Upper lobe of left lung (tissue), 6 donors: ENCODE measurements at places on chromosomes 7 and 10.

GRCh38 chr10:3746634-3747033 is 38.4 kb downstream of the KLF6 start:
- DNase-seq, result no peak

DNA sequence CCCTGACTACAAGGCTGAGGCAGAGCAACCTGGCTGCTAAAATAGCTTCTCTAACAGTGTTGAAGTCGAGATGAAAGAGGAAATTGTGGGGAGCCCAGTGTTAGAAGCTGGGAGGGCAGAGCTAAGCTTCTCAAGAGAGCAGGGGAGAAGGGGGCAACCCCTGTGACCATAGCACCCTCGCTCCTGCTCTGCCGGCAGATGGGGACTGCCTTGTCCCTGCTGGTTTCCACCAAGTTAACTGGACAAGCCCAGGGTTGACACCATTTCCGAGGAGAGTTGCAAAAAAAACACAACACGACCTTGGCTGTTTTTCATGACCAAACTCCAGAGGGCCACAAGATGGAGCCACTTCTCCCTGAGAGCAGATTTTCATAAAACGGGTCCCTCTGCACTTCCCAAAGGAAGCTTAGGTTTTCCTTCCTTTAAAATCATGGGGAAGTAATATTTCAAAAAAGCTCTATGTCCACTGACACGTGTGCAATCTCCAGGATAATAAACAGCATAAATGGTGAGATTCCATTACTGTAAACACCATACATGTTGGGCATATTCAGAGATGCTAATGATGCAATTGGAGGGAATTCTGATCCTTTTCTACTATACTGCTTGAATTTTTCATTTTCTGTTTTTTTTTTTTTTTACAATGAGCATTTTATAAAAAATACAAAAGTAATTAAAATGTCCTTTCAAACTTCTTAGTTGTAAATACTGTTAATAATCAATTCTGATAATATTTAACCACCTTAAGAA is 140.4 kb downstream of the PIP4K2A start:
- DNase-seq, result no peak

DNA sequence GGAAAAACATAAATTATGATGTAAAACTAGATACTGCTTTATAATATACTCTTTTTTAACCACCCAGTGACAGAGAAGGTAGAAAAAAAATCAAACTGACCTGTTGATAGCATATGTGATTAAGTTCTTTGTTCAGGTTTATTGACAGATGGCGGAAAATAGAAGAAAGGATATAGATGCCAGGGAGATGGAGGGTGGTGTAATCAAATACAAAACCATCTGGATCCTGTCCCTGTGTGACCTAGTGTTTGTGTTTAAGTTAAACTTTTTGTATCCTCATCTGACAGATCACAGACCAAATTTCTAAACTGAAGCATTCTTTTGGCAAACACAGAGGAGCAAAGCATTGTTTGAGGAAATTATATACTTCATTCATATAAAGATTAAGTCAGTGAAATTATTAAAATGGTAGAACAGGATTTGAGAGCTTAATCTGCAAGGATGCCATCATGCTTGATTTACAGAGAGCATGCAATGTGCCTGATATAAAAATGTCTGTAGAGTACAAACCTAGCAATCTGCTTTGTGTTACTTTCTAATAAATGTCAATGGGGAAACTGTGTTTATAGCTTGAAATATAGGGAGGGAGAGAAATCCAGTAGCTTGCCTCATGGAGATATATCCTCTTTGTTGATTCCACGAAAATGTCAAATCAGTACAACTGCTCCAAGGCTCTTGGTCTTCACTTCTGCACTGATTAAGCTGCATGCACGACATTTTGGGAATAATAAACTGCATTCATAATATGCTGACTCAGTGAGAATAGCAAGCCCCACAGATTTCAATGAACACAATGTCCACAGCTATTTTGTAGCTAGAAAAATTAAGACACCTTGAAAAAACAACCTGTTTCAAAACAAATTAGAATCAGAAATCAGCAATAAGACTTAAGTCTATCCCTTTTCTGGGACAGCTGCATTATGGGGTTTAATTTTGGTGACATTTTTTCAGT is 39.0 kb downstream of the SEM1 start:
- DNase-seq, result no peak

DNA sequence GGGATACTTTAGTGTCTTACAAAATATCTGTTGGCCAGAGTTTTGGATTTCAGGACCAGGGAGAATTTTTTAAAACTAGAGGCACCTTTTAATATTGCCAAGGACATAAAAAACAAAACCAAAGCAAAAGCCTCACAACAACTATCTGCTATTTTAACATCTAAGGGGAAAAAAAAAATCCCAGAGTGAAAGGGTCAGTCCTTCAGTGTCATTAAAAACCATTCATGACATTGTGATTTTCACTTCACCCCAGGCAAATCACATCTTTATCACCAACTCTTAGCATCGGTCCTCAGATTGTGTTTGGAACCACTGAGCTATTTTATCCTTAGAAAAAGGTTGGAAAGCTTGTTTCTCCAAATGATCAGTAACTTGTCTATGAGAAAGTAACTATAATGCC is 10.7 kb downstream of the CEP41 start:
- no peak for DNase-seq

DNA sequence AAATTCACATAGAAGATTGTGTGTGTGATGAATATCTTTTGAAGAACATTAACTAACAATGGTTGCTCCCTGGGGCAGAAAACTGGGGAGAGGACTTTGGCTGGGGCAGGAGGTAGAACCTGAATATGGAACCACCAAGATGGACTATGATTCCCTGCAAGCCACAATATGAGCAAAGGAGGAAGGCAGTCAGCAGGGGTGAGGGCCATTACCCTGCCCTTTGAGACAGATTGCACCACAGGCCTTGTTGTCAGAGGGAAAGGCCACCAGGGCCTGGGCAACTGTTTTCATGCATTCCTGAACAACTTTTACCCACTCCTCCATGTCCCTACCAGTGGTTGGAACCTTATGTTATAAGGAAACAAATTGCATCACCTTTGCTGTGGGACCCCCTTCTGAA is 670.1 kb upstream of the POM121L12 start:
- DNase-seq, result no peak

DNA sequence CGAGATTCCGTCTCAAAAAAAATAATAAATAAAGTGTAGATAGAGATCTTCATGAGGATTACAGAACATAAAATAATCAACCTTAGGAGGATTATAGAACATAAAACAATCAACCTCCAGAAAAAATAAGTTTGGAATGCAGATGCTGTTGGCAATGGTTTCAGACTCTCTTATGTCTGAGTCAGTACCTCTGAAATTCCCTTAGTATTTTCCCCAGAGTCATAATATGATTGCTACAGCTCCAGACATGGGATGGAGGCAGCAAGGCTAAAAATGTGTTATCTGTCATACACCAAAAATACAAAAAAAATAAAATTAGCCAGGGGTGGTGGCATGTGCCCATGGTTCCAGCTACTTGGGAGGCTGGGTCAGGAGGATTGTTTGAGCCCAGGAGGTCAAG is 22.2 kb downstream of the CADPS2 start:
- no peak for DNase-seq

GRCh38 chr7:70791341-70791740 is 340.6 kb upstream of the GALNT17 start:
- DNase-seq, result no peak

DNA sequence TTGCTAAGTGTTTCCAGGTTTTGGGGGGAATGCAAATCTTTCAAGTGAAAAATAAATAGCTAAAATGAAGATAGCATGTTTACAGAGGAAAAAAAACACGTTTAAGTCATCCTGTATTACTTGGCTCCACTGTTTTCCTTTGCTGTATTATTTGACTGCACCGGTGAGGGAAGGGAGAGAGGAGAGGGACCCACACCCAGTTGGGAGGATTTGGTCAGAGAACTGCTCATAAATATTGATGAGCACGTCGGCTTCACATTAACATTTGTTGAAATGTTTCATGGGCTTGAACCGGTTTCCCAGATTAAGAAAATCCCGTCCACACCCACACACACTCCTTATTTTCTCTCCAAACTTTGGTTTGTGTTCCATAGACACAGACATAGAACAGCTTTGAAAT is 493.8 kb upstream of the MGMT start:
- no peak for DNase-seq

GRCh38 chr10:85319826-85320225 is 991.4 kb downstream of the CCSER2 start:
- DNase-seq, result no peak

GRCh38 chr10:99779335-99779734 is 3.1 kb upstream of the ABCC2 start:
- DNase-seq, result no peak

DNA sequence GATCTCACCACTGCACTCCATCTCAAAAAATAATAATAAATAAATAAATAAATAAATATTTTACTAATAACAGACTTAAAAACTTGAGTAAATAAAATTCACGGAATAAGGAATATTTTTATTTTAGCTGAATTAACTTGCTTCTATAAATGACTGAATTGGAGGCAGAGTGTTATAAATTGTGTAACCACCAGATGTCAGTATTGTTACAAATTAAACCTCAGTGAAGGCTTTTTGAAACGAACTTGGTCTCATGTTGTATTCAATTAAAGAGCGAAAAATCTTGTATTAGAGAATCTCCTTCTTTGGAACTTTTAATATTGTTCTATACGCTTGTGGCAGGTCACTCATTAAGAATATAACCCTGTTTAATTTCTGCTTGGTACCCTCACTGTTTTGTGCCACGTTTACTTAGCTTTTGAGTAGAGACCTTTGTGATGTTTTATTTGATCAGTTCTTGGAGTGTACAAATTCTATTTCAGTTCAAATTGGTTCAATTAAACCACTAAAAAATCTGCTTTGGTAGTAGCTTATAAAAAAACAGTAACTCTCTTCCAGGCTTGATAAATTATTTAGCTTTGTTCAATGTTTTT is 45.6 kb upstream of the SCIN start:
- no peak for DNase-seq

DNA sequence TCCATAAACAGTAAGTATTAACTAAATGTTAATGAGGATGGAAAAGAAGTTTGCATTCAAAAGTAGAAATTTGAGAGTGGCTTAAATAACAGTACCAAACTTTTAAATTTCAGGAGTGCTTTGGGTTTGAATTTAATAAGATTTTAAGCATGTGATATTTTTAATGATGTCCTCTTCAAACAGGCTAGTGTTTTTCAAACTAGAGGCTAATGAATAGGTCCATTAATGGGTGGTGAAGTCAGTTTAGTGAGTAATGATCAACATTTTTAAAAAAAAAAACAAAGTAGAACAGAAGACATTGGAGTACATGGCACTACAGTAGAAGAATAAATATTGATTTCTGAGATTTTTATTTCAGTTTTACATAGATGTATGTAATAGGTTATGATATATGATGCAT is 72.9 kb downstream of the AKAP9 start:
- DNase-seq, result no peak

GRCh38 chr7:13489386-13489785 is 500.1 kb downstream of the ETV1 start:
- no peak for DNase-seq

GRCh38 chr10:10824591-10825148 is 193.0 kb upstream of the CELF2 start:
- DNase-seq, result no peak

DNA sequence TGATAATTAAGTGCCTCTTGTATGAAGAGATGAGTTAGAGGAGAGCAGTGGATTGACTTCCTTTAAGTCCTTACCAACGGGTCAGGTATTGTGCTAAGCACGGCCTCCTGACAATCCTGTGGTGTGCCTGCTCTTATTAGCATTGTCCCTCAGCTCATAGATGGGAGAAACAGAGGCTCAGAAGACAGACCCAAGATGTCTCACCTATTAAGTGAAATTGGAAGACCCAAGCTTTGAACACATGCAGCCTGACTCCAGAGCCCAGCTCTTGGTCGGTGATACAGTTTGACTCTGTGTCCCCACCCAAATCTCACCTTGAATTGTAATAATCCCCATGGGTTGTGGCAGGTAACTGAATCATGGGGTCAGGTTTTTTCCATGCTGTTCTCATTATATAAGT is 53.8 kb downstream of the CCDC3 start:
- no peak for DNase-seq
